ENCODE measurements at places on chromosomes 2 and 18.

DNA sequence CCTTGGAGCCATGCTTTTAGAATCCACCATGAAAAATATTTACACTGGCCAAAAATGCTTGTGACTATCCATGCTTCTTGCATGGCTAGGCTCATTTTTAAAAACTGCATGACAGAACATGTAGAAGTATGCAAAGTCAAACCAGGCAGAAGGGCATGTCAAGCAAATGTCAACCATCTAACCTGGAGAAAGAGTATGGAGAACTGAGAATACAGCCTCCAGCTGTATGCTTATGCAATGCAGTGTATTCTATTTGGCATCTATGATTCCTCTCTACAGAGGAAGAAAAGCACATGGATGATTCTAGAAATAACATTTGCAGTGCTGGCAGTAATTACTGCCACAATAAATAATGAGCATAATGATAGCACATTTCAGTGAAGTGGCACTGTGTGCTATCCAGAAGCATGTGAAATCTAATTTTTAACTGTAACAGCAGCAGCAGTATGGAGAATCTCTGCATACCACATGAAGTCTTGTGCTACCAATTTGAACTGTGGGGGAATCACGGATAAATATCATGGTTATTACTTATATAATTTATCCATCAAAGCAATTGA is 87.3 kb upstream of the CCDC141 start:
- no peak for DNase-seq

- DNase-seq = no peak
These were observed 138.4 kb downstream of the OTX1 start for GRCh38 chr2:63189026-63189425.

- DNase-seq = no peak
These were observed 313.6 kb upstream of the ACVR2A start for GRCh38 chr2:147531269-147531668.

DNA sequence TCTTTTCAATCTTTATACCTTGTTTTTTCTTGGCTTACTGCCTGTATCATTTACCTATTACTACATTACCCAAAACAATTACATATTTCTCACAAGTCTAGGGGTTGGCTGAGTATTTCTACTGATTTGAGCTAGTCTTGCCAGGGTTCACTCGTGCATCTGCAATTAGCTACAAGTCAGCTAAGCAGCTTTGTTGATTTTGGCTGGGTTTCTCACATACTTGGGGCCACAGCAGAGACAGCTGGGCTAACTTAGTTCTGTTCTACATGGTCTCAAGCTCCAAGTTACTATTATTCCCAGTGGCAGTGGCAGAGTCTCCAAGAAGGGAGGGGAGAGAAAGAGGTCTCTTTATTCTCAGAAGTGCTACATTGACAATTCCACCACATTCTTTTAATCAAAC is 54.7 kb upstream of the SP5 start:
- no peak for DNase-seq

DNA sequence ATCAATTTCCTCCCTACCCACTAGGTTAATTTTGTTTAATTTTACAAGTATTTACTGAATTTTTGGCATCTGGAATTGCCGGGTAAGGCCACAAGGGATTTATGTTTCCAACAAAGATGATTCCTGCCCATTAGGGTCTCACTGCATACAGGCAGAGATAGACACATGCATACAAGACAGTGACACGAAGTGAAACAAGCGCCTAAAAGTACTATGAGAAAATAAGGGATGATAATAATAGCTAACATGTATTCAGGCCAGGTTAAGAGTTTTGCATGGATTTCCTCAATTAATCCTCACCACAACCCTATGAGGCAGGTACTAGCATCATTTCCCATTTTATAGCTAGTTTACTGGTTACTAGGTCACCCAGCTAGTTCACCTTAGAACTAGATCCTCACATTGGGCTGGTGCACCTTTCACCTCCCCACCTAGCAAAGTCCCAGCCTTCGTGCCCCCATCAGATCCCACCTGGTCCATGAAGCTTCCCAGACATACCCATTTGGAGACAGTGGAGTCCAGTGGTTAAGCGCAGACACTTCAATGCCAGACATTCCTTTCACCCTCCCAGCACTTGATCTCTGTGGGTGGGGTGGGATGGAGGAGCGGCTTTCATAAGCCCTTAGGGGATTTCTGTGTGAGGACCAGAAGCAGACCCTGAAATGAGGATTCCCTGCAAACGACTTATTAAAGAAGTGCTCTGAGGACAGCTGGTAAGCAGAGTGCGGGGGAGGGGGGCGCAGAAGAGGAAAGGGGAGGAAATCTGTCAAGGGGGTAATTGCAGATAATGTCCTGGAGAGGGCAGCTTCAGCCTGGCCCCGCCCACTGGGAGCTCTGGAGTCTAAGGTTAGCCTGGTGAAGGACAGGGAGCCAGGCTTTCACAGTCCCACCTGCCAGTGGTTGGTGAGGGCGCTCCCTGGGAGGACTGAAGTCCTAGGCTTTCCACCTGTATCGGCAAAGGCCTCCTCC is 5.8 kb upstream of the DGUOK start:
- DNase-seq = peak; percentile 66

GRCh38 chr2:241048149-241048948 is 49.9 kb downstream of the SNED1 start:
- no peak for DNase-seq

- no peak for DNase-seq
These were observed 196.8 kb upstream of the CYRIA start for GRCh38 chr2:16862471-16862870.

DNA sequence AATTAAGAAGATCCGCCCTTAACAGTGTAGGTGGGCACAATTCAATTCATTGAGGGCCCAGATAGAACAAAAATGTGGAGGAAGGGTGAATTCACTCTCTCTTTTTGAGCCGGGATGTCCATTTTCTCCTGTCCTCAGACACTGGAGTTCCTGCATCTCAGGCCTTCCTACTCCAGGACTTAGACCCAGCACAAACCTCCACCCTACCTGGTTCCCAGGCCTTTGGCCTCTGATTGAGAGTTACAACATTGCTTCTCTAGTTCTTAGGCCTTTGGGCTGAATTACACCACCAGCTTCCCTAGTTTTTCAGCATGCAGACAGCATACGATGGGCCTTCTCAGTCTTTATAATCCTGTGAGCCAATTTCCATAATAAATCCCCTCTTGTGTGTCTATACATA is 87.8 kb upstream of the TMEM17 start:
- no peak for DNase-seq

GRCh38 chr18:46649071-46649862 is 7.8 kb downstream of the LOXHD1 start:
- DNase-seq = no peak

DNA sequence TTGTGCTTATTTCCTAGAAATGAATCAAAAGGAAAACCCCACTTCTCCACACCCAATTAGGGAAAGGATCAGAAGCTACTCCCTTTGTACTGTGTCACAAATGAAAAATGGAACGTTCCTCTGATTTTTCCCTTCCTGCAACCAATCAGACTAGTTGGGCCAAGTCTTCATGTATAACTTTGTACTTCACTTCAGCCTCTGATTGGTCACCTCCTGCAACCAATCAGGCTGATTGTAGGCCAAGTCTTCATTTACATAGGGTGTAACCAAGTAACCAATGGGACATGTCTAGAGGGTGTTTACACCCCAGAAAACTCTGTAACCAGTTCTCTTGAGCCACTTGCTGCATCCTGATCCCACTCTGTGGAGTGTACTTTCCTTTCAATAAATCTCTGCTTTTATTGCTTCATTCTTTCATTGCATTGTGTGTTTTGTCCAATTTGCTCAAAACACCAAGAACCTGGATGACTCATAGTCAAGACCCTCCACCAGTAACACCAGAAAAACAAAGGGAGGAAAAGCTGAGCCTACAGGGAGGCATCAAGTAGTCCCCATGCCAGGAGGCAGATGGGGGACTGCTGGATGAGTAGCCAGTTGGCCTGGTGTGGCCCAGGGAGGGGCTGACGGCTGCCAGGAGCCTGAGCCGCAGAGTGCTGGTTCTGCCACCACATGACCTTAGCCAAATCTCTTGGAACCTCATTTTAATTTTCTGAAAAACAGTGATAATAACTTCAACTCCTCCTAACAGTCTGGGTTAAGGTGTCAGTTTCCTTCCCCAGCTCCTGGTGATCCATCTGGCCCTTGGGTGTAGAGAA is 46.1 kb downstream of the SOWAHC start:
- no peak for DNase-seq

DNA sequence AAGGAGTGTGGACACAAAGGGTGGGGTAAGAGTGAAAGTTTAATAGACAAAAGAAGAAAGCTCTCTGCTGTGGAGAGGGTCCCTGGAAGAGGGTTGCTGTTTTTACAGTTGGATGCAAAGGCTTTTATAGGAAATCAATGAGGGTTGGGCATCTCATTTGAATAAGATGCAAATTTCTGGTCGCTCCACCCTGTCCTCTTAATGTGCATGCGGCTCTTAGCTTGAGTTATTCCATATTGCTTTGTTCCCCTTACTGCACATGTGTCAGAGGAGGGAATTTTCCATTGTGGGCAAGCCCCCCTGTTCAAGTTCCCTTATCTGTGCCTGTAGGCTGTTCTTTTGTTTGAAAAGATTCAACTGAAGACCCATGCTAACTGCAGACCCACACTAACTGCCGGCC is 326.5 kb downstream of the BCL11A start:
- no peak for DNase-seq

GRCh38 chr18:23378302-23378686 is 74.8 kb upstream of the RIOK3 start:
- DNase-seq = no peak

DNA sequence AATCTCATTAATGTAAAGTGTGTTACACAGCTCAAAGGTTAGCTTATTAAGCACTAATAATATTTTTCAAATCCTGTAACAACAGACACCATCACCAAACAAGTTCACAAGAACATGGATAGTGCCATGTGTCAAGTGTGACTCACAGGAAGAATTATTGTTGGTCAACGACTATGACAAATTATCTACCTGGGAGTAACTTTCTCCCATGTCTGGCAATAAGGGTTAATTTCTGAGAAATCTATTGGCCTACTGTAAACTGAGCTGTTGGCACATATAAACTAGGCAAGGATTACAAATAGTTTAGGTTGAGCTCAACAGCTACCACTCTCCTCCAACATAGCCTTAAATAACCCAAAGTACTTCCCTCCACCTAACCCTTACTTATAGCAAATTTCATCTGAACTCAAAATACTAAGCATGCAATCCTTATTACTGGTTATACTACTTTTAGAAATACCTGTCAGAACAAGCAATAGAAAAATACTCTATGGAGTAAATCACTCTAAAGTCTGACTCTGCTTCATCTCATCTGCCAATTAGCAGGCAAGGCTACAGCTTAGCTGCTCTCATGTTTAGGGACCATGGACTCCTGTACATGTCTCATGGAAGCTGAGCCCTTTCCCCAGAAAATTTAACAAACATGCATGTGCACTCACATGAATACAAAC is 223.0 kb downstream of the NBAS start:
- DNase-seq = no peak

DNA sequence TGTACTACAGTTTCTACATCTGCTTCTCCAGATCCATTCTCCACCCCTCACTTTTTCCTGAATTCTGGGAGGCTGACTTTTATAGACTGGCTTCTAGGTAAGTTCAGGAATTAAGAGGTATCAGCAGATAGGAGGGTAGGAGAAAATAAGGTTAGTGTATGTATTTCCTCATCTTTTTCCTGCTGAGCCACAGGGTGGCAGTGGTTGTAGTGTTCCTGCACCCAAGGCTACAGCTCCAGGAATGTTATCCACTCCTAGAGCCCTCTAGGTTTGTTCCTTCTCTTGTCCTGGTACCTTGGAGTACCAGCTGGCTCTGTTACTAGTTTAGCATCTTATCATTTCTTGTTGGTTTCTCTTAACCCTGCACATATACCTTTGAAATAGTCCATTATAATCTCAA is 40.7 kb upstream of the C2orf66 start:
- DNase-seq = no peak

DNA sequence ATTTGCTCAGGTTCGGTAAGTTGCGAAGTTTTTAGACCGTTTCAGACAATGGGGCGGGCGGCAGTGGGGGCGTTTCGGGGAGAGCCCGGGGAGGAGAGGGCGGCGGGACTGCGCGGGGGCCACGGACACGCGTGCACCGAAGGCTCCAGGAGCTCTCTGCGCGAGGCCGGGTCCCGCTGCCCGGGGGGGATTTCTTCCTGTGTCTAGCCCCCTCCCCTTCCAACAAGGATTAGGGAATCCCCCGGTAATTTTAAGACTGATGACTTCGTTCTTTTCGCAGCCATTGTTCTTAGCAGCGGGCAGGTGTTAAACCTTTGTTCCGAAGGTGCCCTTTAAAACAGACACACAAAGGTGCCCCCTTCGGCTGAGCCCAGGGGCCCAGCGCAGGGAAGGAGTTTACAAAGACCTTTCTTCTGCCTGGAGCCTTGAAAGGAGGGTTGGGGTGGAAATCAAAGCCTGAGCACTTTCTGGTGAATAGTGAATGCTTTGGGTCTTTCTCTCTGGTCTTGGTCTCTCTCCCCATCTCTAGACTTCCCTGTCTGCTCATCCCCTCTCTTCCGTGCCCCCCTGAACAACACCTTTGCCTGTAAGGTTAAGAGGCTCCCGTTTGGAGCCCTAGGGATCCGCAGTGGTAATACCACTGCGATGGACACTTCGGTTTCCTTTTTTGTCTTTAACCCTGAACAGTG is 2.1 kb downstream of the TRIB2 start:
- no peak for DNase-seq

GRCh38 chr18:848062-848861 is 36.2 kb upstream of the YES1 start:
- DNase-seq = no peak

- DNase-seq = no peak
These were observed 44.3 kb upstream of the TMEM87B start for GRCh38 chr2:112010751-112011150.

DNA sequence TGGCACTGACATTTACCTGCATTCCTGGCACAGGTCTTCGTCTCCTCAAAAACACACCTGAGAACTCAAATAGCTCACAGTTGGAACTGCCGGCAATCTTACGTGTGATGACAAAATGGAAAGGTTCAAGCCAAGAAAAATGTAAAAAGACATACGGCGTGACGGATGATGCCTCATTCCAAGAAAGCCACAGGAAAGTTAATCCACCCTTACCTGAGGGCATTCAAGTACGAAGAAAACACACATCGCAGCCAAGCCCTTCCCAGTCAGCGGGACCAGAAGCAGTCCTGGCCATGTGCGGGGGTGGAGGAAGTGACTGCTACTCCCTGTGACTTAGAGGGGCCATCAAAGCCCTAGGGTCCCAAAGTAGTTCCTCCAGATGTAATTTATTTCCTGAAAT is 986.3 kb upstream of the CELF4 start:
- no peak for DNase-seq

- no peak for DNase-seq
These were observed 841 bp upstream of the CFAP65 start for GRCh38 chr2:219042157-219042556.

DNA sequence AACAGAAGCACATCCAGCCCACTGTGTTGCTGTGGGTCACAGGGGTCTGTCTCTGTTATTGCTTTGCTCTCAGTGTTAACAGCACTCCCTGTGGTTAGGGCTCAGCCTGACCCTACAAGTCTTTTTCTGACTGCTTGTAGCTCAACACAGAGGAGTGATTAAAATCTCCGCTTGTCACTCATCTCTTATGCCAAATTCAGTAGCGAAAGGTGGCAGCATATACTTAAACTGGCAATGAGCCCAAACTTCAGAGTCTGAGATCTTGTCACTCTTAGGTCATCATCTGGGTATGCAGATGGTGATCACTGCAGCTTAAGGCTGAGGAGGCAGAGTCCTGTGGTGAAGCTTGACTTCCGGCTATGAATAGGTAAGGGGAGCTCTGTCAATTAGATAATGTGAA is 63.3 kb upstream of the CSRNP3 start:
- no peak for DNase-seq
